Right kidney (tissue), 9 donors: ENCODE measurements at places on chromosomes 1 and 21.

GRCh38 chr1:27007909-27008582, 4.6 kb downstream of the TENT5B start:
- no peak for DNase-seq

DNA sequence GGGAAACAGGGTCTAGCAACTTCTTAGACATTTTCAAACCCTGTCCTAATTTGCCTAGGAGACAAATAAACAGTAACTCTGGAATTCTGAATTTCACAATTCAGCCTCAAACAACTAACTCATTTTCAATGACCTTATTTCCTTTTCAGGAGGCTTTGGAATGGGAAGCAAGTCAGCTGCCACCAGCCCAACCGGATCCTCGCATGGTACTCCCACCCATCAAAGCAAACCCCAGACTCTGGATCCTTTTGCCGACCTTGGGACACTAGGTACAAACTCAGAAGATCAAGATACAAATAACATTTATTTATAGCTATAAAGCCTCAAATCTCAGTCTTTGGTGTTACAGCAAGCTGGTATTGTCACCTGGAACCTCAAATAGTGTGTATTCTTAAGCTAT, 18.9 kb upstream of the LEPR start:
- DNase-seq = no peak

- DNase-seq = no peak
Measured at GRCh38 chr1:200960948-200961340, 62.6 kb downstream of the KIF21B start.

DNA sequence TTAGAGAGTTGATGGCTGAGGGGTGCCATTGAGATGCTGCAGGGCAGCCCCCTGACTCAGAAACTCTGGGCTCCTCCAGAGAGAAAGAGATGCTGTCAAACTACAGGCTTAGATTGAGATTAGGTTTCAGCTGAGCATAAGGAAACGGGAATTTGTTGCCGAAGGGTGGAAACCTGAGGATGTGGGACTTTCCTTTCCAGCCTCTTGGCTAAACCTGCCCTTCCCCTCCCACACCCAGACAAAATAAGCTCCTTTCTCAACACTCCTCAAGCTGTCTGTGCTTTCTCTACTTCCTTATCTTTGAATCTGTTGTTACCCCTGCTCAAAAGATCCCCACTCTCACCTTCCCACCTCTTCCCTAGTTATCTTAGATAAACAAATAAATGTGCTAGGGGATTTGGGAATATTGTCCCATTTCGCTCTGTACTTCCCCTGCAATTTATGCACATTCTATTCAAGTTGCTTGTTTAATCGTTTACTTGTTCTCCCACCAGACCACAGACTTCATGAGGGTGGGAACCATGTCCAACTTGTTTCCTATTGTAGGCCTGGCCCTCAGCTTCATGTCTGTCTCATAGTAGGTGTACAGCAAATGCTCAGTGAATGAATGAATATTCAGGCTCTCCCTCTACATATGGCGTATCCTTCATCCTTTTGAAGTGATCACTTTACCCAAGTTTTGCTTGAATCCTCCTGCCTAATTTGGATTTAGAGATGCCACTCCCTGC, 30.6 kb upstream of the MARK1 start:
- DNase-seq = no peak

- peak; percentile 36 for DNase-seq
Measured at GRCh38 chr1:203572134-203572625, 54.5 kb upstream of the ATP2B4 start.

GRCh38 chr1:26747048-26747447, 40.7 kb upstream of the PIGV start:
- no peak for DNase-seq

DNA sequence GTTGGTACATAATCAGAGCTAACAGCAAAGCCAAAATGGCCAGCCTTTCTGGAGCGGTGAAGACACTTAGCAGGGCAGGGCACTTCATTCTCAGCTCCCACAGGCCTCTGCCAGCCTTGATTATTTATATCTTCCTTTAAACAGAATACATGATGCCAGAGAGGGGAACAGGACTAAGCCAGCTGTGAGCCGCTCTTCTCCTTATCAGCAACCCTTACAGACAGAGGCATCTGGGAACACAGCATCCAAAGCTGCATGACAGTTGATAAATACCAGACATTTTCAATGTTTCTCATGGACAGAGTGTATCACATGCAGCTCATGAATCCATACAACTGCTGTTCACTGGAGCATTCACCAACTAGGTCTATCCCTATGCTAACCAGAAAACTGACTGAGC, 29.1 kb downstream of the DNAJC11 start:
- no peak for DNase-seq

GRCh38 chr21:15329191-15329590, 264.4 kb upstream of the NRIP1 start:
- DNase-seq = no peak

GRCh38 chr1:109794319-109795132, 30.8 kb upstream of the EPS8L3 start:
- no peak for DNase-seq

- DNase-seq = peak; percentile 84
Measured at GRCh38 chr1:1122078-1122811, 6.4 kb upstream of the C1orf159 start.

DNA sequence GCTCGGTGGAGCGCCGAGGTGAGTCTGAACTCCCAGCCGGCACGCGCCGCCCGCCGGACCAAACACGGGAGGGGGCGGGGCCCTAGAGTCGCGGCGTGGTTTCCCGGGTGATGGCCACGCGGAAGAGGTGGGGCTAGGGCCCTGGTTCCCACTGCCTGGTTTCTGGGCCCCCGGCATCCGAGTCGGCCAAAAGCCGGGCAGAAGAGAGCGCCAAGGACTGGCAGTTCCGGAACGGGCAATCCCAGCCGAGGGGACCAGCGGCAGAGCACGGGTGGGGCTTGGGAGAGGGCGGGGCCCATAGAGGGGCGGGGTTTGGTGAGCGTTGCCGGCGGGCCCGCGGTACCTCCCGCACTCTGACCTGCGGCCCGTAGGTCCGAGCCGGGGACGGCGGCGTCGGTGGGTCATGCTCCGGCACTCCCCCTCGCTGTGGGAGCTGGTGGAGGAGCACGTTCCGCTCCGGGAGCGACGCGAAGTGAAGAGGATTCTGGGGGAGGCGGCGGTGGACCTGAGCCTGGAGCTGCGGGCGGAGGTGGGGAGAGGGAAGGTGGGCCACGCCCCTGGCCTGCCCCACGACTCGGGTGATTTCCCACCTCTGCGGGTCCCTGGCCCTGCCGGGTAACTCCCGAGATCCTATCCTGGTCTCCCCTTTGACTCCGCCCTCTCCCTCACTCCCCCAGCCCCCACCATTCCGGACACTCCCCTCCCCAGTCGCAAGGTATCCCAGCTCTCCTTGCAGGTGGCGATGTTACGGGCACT, at the start of gene CCDC24:
TSS of gene CCDC24 (plus strand) at position 124 of the 756 bp plus-strand sequence. CDS start at position 404, 280 bp downstream.
- peak; percentile 83 for DNase-seq

DNA sequence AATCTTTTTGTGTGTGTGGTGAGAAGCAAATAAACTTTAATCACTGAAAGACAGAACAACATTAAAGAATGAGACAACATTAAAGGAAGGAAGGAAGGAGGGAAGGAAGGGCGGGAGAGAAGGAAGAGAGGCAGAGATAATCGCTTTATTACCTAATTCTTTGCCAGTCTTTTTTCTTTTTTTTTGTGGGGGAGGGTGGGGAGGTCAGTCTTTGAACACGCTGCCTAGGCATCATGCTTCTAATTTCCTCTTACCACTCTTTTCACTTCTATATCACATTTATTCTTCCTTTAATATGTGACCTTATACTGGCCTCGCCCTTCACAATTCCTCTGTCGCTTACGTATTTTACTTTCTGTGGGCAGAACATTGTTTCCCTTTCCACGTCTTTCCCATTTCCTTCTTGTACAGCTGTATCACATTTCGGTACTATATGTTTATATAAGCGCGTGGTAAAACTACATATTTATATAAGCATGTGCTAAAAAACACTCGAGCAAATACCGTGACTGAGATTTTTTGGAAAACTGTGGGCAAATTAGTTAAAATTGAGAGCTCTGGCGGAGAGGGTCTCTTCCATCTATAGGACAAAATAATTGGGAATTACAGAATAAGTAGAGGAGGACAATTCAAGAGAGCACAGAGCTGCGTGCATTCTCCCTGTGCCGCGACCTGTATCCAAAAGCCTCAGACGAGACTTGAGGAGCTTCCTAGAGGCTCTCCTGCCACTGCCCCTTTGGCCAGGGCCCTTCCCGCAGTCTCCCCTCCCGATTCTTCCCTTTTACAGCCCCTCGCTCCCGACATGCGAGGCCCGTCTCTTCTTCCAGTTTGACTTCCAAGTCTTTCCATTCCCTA, 823 bp upstream of the PRKAA2 start:
- DNase-seq = peak; percentile 65

DNA sequence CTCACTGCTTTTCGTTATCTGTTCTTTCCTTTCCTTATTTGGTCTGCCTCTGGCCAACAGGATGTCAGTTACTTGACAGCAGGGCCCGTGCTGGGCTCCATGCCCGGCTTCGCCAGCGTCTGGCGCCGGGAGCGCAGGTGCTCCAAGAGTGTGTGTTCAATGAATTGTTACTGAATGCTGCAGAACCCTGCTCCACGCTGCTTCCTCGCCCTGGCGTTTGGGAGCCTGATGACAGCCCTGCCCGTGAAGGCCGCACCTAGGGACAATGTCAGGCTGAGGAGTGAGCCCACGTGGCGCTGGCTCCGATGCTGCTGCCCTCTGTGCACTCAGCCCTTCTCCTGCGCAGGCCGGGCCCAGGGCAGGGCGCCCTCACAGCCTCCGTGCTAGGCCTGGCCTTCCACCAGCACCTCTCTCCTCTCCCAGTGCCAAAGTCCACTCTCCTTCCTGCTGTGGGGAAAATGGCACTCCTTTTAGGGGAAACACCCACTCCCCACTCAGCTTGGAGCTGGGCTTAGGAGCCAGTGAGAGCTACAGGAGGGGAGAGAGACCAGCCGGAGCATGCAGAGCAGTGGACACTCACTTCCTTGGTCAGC, 51.4 kb downstream of the ACBD3 start:
- DNase-seq = no peak

DNA sequence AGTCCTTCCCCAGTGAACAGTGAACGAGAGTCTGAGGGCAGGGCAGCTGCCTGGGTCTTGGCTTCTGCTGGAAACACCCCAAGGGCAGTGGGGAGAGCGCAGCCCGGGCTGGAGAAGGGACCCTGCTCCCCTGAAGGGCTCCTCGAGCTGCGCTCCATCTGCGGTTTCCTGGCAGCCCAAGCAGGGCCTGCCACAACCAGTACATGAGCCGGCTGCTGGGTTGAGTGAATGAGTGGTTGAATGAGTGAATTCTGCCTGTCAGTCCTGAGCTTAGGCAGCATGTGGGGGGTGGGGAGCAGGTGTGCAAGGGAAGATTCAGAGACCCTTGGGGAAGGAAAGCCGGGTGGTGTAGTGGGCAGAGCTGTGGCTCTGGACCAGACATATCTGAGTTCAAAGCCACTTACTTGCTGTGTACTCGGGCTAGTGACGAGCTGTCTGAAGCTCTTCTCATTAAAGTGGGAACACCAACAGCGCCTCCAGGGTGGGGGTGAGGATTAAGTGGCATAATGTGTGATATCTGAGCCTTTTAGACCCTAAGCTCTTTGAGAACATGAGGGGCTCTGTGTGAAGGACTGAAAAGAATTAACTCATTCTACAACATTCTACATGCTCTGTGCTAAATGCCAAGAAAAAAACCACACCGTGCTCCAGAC, 3.7 kb downstream of the OPRD1 start:
- peak; percentile 14 for DNase-seq

GRCh38 chr1:71695084-71695483, 587.3 kb downstream of the NEGR1 start:
- no peak for DNase-seq

DNA sequence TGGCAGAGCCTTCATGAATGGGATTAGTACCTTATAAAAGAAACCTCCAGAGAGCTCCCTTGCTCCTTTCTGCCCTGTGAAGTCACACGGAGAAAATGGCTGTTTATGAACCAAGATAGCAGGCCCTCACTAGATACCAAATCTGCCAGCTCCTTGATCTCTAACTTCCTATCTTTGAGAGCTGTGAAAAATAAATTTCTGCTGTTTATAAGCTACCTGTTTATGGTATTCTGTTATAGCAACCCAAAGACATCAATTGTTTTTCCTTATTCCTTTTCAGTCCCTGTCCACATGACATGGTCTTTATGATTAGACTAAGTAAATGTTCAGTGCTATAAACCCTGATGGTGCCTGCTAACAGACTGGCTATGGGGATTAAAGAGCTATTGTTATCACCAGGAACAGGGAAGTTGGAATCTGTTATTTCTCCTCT, 9.7 kb upstream of the STIL start:
- no peak for DNase-seq

DNA sequence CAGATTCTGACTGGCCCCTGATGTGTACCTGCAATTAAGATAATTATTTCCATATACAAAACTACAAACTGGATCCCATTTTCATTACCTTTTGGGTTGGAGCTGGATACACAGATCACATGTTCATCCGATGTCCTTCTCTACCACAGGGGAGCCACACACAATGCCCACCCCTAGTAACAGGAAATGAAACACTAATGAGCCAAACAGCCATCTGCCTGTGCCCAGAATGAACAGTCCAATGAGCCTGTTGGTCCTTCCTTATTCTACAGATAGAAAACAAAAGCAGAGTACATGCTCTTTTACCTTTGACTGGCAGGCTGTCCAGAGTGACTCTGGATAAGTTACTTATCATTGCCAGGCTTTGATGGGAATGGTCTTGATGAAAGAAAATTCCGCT, 68.6 kb downstream of the SIPA1L2 start:
- no peak for DNase-seq

DNA sequence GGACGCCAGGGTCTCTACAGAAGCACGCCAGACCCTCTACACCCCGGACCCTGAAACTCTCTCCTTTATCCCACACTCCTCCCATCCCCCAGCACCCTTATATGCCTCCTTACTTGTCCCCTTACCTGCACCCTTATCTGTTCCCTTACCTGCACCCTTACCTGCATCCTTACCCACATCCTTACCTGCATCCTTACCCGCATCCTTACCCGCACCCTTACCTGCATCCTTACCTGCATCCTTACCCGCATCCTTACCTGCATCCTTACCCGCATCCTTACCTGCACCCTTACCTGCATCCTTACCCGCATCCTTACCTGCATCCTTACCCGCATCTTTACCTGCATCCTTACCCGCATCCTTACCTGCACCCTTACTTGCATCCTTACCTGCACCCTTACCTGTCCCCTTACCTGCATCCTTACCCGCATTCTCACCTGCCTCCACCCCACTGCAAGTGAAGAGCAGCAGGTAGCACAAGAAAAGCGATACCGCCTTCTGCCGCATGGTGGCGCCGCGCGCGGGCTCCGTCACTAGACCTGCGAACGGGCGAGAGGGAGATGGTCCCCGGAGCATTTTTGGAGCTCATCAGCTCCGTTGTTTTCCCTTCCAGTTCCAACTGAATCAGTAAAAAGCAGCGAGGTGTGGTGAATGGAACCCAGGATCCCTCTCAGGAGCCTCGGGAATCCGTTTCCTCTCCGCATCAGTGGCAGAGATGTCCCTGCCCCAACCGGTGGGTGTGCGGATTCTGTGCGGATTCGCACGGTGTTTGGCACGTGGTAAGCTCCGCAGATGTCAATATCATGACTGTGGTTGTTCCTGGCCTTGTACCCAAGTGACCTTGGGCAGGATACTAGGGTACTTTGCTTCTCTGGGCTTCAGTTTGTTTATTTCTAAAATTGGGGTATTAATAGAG, 2.9 kb downstream of the IFI6 start:
- peak; percentile 77 for DNase-seq

- no peak for DNase-seq
Measured at GRCh38 chr1:238701024-238701423, 685.3 kb upstream of the CHRM3 start.
